ENCODE measurements at places on chromosomes 1 and 21.

GRCh38 chr1:145824499-145824842 lies 471 bp downstream of the POLR3C start:
- DNase-seq = no peak

- no peak for DNase-seq
These were observed 477.1 kb upstream of the VAMP3 start for GRCh38 chr1:7293702-7294629.

DNA sequence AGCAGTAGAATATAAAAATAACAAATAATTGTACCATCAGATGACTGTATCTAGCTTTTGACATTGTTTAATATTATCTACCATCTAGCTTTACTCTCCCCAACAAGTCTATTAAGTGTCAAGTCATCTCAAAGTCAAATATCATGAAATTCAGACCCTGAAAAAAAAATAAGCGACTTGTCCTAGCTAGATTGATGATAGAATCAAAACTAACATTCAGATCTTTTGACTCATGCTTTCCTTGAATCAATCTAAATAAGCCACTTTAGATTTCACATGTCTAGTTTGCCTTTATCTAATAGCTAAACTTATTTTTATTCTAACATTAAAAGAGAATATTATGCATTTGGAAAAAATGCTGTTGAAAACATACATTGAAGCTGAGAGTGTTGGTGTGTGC lies 35.4 kb downstream of the CRB1 start:
- no peak for DNase-seq

- no peak for DNase-seq
These were observed 25.3 kb downstream of the RNF223 start for GRCh38 chr1:1048765-1049164.

- DNase-seq = no peak
These were observed 58.5 kb upstream of the LRRC53 start for GRCh38 chr1:74570797-74571492.

DNA sequence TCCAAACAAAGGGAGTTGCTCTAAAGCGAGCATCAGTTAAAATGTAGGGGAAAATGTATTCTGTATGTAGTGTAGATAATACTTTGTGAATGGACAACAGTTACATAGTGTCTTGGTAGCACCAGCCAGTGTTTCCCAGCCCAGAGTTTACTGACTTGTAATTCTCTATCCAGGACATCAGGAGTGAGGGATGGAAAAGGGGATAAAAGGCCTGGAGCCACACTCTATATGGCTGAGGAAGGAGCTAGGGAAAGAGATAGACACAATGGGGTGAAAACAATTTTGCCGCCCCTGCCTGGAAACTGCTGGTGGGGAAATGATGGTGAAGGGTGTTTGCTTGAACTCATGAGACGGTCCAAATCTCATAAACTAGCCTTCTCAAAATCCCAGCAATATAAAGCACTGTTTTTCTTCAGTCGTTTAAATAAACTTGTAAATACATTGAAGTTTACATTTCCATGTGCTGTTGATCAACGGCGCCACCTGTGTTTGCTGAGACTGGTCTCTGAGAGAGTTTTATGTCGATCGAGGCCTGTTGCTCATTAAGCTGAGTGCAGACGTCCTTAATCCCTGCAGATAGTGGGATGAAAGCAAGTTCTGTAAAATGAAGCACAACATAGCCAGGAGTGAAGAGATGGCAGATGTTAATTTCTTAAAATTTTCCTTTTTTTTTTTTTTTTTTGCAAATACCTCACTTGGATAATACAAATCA lies 27.9 kb upstream of the AGO1 start:
- peak; percentile 23 for DNase-seq

DNA sequence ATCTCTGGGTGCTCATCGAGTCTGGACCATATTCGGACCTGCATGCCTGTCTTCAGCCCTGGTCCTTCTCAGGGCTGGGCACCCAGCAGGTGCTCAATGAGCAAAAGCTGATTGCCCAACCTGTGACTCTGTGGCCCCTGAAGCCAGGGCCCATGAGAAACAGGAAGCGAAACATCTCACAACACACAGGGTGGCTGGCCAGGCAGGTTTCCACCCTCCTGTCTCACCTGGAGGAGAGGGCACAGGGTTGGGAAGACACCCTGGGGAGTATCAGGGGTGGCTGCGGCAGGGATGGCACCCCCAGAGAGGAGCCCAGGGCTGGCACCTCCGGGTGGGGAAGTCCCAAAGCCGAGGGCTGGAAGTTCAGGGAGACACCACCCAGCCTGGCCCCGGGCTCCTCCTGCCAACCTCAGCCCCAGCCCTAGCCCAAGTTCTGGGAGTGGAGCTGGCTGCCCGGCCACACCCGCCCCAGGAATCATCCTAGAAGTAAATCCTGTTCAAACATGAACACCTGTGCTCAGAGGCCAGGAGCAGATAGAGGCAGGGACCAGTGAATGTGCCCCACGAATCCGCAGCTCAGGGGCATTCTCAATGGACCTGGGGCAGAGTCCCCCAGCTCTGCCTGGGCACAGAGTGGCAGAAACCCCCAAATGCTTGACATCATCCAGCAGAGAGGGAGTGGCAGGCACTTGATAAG lies 54.6 kb downstream of the RAP1GAP start:
- no peak for DNase-seq

DNA sequence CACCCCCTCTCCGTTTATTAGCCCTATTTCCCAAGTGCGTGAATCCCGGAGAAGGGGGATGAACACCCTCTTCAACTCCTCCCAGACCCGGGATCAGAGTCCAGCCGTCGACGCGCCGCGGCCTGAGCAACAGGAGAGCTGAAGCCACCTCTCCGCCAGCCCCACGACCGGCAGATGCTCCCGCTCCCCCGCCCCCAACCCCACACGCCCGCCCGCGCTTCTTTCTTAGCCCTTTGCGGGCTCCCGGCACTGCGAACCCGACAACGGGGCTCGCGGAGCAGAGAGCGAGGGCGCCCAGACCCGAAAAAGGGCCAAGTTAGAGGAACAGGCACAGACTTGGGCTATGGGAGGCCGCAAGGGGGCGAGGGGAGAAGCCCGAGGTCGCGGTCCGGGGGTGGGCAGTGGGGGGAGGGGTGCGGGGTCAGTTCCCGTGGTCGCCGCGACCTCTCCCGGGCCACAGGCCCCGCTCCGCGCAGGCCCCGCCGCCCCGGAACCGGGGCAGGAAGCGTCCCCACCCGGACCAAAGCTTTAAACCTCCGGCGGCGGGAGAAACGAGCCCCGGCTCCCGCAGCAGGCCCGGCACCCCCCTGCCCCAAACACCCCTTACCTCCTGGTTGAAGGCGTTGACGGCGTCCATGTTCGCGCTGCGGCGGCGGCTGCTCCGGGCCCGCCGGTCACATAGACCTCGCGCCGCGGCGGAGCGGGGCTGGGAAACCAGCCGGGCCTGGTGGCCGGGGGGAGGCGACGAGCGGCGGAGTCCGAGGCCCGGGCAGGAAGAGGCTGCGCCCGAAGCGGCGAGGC lies 662 bp downstream of the SCAF4 start:
- peak; percentile 77 for DNase-seq

DNA sequence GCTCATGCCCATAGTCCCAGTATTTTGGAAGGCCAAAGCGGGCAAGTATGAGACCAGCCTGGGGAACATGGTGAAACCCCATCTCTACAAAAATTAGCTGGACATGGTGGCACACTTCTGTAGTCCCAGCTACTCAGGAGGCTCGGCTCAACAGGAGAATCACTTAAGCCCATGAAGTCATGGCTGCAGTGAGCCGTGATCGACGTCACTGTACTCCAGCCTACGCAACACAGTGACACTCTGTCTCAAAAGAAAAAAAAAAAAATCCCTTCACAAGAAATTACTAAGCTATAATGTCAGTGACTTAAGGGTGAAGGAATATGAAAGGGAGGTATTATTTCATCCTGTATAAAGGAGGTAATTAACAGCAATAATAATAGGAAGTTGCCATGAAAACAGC lies 99.8 kb downstream of the ACBD6 start:
- no peak for DNase-seq

DNA sequence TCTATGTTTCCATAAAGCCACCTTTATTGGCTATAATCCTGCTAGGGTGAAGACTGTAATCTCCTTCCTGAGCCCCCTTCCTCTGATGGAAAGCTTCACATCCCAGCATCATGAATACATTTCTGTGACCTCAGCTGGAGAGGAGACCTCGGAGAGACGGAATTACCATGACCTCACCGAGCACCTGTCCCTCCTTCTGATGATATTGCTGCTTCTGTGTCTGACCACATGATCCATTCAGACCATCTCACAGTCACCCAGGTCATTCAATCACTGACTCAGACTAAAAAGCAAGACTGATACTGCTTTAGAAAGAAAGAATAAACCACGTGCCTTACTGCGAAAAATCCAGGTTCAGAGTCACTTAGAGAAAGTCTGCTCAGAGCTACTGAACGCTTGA lies 8.8 kb downstream of the KCND3 start:
- no peak for DNase-seq

GRCh38 chr1:72115290-72115689 lies 167.0 kb downstream of the NEGR1 start:
- no peak for DNase-seq

DNA sequence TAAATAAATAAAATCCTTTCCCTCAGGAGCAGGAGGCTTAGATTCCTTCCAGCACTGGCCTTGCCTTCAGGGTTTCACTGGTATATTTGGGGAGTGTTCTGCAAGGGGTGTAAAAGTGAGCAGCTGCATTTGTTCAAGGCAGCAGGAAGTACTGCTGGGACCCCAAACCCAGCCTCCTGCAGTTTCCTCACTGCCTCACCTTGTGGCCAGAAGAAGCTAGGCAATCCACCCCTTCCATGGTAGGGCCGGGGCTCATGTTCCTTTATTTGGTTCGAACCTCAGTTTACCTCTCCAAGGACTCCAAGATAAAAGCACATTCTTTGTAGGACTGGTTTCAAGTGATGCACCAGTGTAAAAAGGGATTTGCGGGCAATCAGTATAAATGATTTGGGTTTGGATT lies 21.0 kb upstream of the CFAP126 start:
- DNase-seq = no peak

DNA sequence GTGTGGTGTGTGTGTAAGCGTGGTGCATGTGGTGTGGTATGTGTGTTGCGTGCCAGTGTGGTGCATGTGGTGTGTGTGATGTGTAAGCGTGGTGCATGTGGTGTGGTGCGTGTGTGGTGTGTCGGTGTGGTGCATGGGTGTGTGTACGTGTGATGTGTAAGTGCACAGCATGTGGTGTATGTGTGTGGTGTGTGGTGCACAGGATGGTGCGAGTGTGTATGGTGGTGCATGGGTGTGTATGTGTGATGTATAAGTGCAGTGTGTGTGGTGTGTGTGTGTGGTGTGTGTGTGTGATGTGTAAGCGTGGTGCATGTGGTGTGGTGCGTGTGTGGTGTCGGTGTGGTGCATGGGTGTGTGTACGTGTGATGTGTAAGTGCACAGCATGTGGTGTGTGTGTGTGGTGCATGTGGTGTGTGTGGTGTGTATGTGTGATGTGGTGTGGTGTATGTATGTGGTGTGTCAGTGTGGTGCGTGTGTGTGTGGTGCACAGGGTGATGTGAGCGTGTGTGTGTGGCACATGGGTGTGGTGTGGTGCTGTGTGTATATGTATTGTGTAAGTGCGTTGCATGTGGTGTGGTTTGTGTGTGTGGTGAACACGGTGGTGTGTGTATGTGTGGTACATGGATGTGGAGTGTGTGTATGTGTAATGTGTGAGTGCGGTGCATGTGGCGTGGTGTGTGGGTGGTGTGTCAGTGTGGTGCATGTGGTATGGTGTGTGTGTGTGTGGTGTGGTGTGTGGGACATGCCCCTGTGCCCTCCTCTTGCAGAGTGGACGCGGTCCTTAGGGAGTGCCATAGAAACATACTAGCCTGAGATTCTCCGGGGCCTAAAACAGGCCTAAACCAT lies 1.1 kb upstream of the C2CD2 start:
- DNase-seq = no peak

DNA sequence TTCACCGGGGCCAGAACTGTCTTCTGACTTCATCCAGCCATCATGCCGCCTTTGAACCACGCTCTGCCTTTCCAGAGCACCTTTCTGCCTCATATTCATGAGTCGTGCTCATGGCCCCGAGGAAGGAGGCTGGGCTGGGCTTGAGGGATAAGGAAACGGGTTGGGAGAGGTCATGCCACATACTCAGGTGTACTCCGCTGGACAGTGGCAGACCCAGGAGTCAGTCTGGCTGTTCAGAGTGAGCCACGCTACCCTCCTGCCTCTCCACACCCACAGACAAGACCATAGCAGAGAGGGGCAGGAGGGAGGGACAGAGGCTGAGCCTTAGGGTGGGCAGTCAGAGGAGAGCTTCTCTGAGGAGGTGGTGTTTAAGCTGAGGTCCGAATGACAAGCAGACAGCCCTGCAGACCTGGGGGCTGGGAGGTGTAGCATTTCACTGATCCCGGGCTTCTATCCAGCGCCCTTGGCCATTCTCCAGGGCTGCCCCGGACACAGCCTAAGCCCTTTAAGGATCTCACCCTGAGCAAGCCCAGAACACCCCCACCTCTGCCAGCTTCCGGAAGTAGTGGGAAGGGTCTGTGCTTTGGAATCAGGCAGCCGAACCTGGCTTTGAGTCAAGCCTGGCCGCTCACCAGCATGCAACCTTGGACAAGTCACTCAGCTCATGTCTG lies 102.3 kb downstream of the LACTBL1 start:
- peak; percentile 63 for DNase-seq

GRCh38 chr1:13697738-13698137 lies 2.2 kb upstream of the PRDM2 start:
- DNase-seq = no peak

DNA sequence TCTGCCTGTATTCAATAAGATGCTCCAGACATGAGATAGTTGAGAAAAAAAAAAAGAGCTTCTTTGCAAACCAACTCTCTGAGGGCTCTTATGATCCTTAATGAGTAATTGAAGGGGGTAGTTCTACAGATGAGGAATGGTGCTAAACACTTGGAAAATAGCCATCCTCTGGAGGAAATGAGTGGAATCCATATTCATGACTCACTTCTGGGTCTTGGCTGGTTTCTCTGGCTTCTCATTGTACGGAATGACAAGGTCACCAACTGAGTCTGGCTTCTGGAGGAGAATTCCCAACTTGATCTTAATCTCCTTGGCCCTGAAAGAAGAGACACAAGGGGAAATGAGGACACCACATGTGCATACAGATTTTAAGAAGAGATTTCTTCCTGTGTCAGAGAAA lies 34.7 kb downstream of the RGS5 start:
- DNase-seq = no peak

GRCh38 chr1:154886281-154887015 lies 16.4 kb upstream of the KCNN3 start:
- no peak for DNase-seq

DNA sequence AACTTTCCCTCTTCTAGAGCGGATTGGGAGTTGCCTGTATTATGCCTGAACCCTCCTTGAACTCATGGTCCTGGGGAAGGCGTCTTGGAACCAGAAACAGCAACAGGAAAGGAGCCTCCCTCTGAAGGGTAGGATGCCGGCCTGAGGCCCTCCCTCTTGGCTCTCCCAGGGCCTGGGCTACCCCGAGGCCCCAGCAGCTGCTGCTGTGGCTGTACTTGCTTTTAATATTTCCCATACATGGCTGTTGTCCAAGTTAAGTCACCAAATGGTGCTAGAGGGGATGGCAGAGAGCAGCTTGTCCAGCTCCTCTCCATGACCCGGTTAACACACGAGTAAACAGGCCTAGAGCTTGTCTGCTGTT lies 10.5 kb downstream of the CHRNB2 start:
- peak; percentile 50 for DNase-seq
